ENCODE measurements at places on chromosomes 4 and X. TPM values are rescaled to one million over a fixed set of nuclear protein-coding genes. Genes with fewer than 3 reads are reported as not detected.
A peak's percentile ranks its signal among the peaks of the same experiment; 100 is the strongest.

DNA sequence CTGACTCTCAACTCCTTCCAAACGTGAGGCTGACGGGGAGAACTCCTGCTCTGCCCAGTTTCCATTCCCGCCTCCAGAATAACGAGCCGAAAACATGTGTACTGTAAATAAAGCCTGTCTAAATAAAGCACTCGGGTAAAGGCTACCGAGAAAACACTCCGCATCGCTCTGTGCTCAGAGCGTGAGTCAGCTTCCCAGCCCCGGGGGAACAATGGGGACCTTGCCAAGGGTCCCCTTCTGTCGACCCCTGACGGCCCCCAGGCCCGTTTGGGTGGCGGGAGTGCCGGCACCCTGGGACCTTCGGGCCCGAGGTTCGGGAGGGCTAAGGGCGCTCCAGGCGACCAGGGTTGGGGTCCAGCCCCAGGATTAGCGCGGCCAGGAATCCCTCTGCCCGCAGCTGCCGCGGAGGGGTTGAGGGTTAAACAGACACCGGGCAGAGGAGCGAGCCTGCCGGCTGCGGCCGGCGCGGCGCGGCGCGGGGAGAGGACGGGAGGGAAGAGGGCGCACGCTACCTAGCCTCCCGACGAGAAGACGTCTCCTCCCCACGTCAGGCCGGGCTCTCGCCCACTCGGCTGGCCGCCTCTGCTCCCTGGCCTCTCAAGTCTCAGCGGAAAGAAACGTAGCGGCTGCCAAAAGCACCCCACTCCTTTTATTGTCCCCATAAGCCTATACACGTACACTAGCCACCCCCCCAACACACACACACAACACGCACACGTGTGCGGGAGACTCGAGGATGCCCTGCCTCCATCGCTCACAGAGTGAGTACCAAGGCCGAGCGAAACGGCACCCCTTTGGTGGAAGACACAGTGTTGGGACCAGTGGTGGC is 85.5 kb downstream of the BCOR start:
- DNase-seq, result peak; percentile 35

GRCh38 chrX:19842542-19842941 is 44.9 kb downstream of the SH3KBP1 start:
- DNase-seq, result no peak

- DNase-seq, result no peak
Measured at GRCh38 chr4:88965053-88965452, 91.9 kb downstream of the FAM13A start.

Gene RHOXF2B
- not detected for total RNA-seq

GRCh38 chrX:66142351-66142750 is 21.7 kb upstream of the HEPH start:
- DNase-seq, result no peak

DNA sequence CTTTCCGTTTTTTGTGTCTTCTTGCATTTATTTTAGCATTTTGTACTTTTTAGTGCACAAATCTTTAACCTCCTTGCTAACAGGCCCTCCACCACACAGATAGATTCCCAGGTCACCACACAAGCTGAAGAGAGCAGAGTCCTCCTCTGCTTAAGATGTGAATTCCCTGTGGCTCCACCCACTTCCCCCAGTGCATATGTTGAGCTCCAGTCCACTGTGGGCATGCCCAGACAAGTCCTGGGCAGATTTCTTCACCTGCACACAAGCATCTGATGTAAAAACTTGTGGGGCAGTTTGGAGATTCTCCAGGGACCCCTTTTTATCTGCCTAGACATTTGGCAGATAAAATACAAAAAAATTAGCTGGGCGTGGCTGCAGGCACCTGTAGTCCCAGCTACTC is 19.8 kb upstream of the PASD1 start:
- DNase-seq, result no peak

Gene SAGE1
- total RNA-seq, result not detected

DNA sequence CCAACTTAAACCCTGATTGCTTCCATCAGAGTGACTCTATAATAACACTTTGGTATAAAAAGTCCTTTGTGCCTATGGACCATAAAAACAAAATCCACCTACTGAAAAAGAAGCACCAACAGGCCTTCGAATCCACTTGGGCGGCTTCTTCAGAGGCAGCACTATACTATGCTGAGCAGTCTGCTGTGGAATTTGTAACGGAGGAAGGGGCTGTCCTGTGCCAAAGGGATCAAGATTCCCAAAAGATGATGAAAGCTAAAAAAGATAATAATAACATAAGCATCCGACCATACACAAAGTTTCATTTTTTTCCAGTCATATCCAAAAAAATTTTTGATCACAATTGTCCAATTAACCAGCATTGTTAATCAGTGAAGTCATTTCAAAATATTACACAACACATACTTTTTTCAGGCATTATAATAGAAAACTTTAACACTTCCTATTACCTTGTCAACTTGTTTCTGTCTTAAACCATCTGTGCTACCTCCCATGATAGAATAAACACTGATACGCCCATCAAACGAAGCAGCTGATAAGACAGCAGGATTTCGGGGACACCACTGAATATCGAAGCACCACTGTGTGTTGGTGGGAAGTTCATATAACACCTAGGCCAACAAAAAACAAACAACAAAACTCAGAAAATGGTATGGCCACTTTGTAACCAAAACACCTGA is 24.1 kb downstream of the SEC31A start:
- DNase-seq, result peak; percentile 18

Gene SSX3
- total RNA-seq, result not detected

GRCh38 chrX:104134583-104135261 is 22.1 kb downstream of the SLC25A53 start:
- no peak for DNase-seq

DNA sequence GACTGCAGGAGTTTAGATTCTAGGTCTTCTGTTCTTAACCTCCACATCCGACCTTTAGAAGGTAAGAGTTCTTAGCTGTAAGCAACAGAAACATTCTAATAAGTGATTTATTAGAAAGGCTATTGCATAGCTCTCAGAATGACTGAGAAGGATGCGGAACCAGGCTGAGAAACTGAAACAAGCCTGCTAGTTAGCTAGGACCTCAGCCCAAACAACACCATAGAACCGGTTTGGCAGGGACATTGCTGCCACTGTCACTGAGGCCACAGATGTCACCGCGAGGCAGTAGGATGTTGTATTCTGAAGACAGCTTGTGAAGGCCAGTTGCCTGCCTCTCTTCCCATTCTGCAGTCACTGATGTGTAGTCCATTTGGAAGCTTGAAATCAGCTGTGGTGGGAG is 160.0 kb upstream of the ARX start:
- DNase-seq, result no peak

- no peak for DNase-seq
Measured at GRCh38 chrX:38494239-38494823, 67.0 kb upstream of the TSPAN7 start.

DNA sequence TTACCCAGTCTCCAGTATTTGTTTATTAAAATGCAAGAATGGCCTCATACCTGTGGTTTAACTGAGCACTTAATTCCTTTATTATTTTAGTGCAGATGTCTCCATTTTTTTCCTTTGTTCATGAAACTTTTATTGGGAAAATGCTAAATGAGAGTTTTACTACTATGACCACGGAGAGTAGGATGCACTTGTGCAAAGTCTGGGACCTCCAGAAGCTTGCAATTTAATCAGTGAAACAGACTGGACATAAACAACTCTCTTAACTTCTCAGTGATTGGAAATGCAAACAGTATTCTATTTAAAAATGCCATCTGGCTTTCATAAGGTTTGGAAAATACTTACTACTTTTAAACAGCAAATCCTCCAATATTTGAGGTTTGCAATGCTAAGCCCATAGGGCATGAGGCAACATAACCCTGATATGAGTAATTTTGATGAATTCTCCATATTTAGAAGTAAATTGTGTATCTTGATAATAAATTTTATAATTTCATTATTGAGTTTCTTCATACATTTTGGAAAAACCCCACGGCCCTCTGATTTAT is 718.7 kb upstream of the MAGEB2 start:
- DNase-seq, result no peak

Gene TACC3
- total RNA-seq, result 12.0 TPM

Measured in umbilical cord (tissue), 2 donors.